Effector CD4-positive, alpha-beta T cell (primary cell): ENCODE measurements at places on chromosomes 6 and 20.

GRCh38 chr20:48246061-48246790 is 460.9 kb upstream of the SULF2 start:
- DNase-seq: no peak

- DNase-seq: no peak
Measured at GRCh38 chr20:37441023-37441422, 80.0 kb upstream of the NNAT start.

GRCh38 chr20:1010659-1011058 is 8.5 kb upstream of the RSPO4 start:
- no peak for DNase-seq

- DNase-seq: no peak
Measured at GRCh38 chr20:32906200-32906599, 47.5 kb downstream of the EFCAB8 start.

- DNase-seq: no peak
Measured at GRCh38 chr6:38459291-38459690, 180.4 kb downstream of the BTBD9 start.

GRCh38 chr6:157242791-157243190 is 80.5 kb downstream of the TMEM242 start:
- no peak for DNase-seq

DNA sequence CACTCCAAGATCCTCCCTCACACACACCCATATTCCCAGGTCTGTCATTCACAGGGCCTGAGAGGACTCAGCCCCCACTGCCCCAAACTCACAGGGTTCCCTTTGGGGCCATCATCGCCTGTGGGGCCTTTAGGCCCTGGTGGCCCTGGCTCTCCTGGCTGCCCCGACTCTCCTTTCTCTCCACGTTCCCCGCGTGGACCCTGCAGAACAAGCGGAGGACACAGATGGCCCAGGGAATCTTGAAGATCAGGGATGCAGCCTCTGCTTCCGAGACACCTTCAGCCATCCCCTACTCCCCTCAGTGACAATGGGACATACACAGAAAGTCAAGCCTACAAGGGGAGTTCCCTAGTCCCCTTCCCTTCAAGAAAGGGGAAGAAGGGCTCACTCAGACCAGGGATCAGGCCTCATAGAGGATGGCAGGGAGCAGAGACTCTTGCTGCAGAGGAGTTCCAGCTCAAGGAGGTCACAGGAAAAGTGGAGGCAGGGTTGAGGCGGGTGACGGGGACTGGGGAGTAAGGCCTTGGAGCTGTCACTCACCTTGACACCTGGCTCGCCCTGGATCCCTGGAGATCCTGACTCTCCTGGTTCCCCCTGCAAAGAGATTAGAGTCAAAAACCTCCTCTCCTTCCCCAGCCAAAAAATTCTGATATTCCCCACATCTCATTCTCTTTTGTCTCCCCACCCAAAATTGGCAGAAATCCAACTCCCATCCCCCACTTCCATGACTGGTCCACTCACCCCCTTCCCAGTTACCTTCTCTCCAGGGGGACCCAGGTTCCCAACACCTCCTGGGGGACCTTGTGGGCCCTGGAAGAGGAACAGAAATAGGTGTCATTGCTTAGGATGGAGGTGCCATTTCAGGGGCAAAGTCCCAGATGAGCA is 22.7 kb downstream of the COL11A2 start:
- DNase-seq: no peak

- no peak for DNase-seq
Measured at GRCh38 chr6:64280569-64280968, 645.0 kb downstream of the PHF3 start.

DNA sequence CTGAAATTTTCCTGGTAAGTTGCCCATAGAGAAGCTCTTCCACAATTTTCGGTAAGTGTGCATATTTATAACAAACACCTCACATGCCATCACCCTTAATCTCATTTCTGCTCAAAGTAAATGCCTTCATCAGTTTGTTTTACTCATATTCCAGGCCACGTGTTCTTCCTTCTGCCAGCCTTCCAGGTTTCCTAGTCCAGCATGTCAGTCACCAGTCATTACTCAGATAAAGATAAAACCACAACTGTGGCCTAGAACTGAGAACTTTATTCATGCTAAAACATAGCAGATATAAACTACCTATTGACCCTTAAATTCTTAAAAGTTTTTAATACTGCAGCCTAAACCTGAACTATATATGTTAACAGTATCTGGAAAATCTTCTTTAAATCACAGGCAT is 149.5 kb upstream of the SLC22A16 start:
- DNase-seq: no peak

- no peak for DNase-seq
Measured at GRCh38 chr6:141610741-141611140, 522.0 kb upstream of the GJE1 start.

DNA sequence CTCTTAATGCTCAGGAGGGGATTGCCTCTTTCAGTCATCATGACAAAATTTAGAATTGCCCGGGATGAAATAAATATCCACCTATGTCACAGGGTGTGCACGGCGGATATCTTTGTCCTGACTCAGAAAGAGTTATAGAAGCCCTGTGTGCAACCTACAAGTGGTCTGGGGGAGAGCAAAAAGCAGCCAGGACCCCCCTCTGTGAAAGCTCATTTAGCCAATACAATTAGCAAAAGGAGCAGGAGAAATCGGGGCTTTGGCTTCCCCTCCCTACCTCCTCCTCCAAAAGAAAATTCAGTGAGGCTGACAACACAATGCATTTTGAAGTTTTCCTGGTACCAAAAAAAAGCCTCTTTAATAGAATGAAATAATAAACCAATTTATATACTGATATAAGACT is 21.8 kb downstream of the FOXA2 start:
- DNase-seq: no peak

DNA sequence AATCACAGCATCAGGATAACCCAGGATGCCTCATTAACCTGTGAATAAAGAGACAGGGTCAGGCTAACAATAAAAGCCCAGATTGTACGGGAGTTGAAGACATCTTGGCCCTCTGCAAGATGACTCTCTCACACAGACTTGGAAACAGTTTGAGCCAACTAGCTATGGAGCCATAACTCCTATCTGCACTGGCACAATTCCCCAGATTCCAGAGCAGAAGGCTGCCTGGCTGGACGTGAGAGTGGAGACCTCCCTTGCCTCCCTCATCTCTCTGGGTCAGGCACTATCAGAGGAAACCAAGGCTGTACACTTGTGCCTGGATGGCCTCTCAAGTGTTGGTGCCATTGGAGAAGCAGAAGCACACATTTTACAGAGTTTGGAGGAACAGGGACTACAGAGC is 312.6 kb downstream of the THBS2 start:
- DNase-seq: no peak

DNA sequence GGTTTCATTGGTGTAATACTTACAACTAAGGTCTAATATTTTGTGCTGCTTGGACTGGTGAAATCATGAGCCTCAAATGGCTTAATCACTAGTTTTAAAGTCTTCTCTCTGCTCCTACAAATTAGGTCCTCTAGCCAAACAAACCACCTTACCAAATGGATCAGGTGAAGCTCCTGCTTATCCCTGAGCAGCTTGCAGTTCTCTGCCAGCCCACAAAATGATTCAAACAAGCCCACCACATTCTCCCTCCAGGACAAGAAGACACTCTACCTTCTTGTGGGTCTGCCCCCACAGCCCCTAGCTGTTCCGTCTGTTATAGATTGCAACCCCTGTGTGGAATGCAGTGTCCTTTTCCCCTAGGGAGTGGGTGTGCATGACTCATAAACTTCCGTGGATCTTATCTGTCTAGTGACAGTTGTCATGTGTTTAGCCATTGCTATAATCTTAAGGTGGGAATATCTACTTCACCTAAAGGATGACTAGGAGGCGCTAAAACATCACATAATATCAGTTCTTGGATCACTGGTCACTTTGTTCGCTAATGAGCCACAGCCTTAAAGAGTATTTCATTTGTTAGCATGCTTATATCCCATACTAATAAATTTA is 940.5 kb upstream of the MANEA start:
- no peak for DNase-seq

- no peak for DNase-seq
Measured at GRCh38 chr20:17885544-17885943, 83.0 kb downstream of the SNX5 start.

- no peak for DNase-seq
Measured at GRCh38 chr20:35238735-35239134, 12.2 kb downstream of the MMP24 start.

GRCh38 chr20:61345656-61346055 is 93.6 kb downstream of the CDH4 start:
- DNase-seq: no peak

- no peak for DNase-seq
Measured at GRCh38 chr6:83466328-83466727, 35.5 kb upstream of the ME1 start.

GRCh38 chr20:20759132-20759531 is 46.7 kb upstream of the RALGAPA2 start:
- DNase-seq: no peak

- DNase-seq: no peak
Measured at GRCh38 chr6:11251553-11252360, 19.3 kb upstream of the NEDD9 start.

DNA sequence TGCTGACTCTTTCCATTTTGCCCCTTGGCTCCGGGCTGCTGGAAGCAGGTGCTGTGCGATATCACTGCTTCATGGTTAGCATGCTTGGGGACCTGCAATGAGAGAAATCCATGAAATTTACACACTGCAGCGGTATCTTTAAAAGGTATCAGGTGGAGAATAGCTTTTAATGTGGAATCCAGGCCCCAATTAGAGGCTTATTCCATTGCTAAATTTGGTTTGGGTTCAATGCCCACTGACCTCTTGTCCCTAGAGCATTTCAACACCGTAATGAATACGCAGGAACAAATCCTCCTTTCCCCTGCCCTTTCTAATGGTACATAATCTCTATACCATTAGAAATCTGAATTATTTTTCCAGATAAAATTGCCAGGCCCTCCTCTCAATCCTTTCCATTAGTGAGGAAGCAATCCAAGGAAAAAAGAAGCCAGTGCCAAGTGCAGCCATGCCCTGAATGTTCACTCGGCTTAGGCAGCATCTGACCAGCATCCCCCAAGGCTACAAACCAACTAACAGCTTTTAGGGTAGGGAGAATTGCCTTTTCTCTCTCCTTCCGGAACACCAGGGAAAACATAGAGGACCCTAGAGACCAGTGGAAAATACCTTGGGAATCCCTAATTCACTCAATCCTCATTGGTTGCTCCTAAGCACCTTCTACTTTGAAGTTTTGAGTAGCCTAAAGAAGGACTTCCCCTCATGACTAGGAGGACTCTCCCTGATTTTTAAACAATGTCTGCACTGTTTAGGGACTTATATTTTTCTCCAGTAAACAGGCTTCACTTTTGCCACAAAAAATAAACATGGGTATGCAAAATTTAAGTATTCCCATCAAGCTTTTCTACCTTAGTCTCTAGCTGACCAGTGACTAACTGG is 143.1 kb downstream of the QRSL1 start:
- DNase-seq: no peak

- no peak for DNase-seq
Measured at GRCh38 chr6:4726645-4727044, 49.6 kb upstream of the CDYL start.

DNA sequence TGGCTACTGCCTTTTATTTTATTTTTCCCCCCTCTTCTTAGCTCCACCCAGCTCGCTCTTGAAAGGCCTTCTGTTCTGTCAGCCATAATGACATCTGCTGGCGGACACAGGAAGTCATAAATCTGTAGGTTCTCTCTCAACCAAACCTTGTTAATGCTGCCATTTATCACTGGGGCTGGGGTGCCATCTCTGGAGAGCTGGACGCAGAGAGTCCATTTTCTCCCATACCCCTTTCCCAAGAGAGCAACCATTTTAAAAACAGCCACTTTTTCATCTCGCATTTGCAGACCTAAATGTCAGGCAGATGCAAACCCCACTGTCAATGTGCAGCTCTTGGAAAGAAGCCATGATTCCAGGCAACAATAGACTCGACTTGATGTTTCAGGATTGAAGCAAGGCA is 13.0 kb upstream of the TSHZ2 start:
- no peak for DNase-seq

GRCh38 chr20:57902473-57902872 is 192.7 kb upstream of the PMEPA1 start:
- DNase-seq: no peak

DNA sequence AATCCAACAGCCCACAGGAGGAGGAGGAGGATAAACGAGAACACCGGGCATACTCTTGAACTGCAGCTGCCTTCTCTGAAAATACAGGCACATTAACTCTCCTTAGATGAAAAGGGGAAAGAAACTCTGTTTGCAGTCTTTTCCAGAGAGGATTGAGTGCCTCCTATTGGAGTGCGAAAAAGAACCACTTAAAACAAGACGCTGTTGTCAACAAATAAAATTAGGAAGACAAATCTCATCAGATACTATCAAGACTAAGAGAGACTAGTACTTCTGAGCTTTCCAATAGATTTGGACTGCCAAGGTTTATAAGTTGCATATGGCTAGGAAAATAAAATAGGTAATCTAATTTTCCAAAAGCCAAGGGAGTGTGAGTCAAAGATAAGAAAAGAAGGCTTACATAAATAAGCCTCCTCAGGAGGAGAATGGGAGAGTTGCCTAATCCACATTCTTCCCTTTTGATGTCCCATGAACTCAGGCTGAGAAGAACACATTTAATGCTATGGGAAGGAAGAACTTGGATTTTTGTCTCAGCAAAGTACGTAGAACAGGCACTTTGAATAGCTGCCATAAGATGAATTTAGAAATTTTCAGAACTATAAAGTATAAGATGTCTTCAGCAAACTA is 154.7 kb downstream of the ARHGAP18 start:
- no peak for DNase-seq

DNA sequence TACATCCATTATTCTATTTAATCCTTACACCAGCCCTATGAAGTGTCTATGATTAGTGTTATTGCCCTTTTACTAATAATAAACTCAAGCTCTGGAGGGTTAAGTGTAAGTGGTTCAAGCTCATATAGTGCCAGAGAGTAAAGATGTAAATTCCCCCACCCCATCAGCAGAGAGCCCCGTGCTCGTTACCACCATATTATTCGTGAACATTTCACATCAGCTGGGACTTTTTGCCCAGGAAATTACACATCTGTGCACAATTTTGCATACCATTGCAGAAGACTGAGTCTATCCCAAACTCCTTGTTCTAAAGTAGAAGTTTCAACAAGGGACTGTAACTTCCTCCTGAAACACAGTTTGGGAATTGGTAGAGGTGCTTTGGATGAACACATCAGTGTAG is 220.1 kb downstream of the BCAS1 start:
- no peak for DNase-seq

- DNase-seq: no peak
Measured at GRCh38 chr6:5205035-5205507, 55.7 kb downstream of the LYRM4 start.

DNA sequence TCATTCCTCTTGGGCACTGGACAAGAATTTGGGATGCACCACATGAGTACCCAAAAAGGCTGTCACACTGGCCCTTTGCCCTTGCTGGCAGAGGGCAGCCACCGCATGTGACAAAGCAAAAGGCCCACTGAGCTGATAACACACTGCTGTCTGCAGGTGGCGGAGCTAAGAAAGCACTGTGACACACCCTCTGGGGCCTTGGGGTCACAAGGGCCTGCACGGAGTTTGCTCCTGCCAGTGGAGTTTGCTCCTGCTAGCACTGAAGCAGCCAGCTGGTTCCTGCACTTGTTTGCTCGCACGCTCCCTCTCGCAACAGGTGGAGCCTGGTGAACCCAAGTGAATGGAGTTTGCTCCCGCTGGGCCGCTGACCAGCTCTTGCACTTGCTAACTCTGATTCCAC is 132.6 kb downstream of the LCA5 start:
- DNase-seq: no peak
